ENCODE measurements at places on chromosomes 1 and 21.

DNA sequence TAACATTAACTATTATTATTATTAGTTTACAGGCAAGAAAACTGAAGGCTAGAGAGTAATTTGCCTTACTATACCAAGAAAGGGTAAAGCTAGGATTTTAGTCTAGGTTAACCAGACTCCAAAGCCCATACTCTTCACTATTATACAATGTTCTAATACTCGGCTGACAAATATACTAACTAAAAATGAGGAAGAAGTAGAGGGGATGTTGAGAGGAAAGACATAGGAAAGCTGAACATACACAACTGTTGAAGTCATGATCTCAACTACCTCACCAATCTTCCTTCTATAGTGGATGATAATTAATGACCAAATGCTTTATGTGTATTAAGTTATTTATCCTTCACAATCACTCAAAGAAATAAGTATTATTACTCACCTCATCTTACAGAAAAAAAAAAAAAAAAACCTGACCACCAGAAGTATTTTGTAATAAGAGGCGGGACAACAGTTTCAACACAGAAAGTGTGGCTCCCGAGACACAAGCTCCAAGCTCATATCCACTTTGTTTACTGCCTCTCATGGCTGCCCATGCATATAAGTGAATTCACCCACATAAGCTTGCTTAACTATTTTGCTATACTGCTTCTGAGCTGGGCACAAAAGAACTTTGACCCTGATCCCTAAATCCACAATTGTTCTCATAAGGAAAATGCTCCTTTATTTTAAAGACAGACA is 78.0 kb downstream of the USP1 start:
- DNase-seq, result no peak

DNA sequence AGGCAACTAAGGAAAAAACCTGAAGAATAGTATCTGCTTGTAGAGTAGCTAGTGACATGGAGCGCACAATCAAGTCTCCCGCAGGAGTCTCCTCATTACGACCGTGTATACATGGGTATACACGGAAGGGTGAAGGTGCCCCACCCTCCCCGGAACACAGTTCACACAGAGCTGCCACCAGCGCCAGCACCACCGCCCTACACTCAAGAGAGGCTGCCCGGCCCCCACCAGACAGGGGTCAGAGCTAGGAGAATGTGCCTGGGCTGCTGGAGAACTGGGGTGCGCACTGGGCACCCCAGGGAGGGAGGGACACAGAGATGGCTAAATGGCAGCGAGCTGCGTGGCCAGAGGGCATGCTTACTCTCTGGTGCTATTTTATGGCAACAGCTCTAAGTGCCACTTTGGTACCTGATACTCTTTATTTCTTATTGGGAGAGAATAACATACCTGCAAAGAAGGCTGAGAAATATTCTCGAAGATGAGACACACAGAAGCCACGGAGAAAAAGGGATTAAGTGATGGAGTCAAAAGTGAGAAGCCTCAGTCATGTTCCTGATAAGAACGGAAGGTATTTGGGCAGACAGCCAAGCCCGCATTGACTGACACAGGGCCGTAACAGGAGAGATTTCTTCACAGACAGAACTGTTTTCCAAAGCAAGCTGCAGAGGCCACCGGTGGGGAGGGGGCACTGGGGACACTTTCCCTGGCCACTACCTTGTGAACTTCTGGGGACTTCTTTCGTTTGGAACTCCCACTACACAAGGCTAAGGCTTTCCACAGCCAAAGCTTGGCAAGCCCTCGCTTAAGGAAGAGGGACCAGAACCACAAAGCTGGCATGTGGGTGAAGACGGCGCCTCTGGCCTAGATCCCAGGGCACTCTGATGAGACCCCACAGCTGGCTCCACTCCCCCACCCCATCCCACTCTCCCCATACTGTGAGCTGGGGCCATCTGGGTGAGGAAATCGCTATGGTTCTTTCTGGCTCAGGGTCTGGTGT is 108.0 kb downstream of the PGBD5 start:
- DNase-seq, result peak; percentile 28

DNA sequence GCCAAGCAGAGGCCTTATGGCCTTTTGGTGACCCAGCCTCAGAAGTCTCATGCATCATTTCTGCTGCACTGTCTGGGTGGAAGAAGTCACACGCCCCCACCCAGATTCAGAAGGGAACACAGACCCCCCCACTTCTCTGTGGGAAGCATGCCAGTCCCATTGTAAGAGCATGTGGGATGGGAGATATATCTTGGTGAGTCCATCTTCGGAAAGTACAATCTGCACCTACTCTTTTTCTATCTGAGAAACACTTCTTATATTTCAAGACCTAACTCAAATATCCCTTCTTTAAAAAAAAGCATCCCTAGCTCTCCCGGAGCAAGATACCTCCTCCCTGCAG is 159.6 kb upstream of the FGGY start:
- no peak for DNase-seq

DNA sequence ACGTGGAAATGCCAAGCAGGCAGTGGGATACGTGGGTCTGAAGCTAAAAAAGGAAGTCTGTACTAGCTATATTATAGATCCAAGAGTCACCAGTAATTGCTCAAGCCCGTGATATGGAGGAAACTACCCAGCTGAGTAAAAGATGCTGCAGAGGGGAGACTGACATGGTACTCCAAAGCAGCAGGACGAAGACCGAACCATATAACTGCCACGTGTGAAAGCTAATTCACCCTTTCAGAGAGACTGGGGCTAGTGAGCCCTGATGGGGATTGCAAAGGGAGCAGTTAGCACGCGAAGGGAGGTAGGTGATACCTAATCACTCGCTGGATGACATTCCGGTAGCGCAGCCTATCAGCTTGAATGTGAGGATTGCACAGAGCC is 316 bp downstream of the AP4B1 start:
- DNase-seq, result no peak

DNA sequence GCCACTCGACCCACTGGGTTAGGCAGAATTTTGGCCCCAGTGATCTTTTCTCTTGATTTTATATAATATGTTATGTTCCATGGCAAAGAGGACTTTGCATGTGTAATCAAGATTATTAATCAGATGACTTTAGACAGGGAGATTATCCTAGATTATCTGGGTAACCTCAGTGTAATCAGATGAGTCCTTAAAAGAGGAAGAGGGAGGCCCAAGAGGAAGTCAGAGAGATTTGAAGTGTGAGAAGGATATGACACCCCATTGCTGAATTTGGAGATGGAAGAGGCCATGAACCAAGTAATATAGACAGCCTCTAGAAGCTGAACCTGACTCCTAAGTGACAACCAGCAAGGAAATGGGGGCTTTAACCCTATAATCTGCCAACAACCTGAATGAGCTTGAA is 117.1 kb upstream of the CSF3R start:
- DNase-seq, result no peak

- no peak for DNase-seq
Measured at GRCh38 chr1:232883992-232884661, 66.3 kb upstream of the NTPCR start.

GRCh38 chr21:34570313-34570712 is 44.6 kb downstream of the RCAN1 start:
- DNase-seq, result no peak

DNA sequence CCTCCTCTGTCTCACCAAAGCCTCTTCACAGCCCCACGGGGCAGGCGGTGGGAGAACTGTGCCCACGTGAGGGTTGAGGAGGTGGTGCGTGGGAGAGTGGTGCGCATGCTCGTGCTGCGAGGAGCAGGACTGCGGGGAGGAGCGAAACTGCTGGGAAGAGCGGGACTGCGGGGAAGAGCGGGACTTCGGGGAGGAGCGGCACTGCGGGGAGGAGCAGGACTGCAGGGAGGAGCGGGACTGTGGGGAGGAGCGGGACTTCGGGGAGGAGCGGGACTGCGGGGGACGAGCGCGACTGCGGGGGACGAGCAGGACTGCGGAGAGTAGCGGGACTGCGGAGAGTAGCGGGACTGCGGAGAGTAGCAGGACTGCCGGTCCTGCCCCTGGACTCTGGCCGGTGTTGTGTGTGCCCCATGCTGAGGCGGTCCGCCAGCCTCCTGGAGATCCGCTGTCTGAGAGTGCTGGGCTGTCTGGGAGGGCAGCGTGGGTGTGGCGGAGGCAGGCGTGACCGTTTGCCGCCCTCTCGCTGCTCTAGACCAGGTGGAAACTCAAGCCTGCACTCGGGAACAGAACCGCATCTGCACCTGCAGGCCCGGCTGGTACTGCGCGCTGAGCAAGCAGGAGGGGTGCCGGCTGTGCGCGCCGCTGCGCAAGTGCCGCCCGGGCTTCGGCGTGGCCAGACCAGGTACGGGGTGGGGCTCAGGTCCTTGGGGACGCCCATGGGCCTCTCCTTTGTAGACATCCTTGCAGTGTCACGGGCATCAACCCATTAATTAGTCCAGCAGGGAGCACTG is 24.6 kb downstream of the TNFRSF1B start:
- DNase-seq, result no peak

DNA sequence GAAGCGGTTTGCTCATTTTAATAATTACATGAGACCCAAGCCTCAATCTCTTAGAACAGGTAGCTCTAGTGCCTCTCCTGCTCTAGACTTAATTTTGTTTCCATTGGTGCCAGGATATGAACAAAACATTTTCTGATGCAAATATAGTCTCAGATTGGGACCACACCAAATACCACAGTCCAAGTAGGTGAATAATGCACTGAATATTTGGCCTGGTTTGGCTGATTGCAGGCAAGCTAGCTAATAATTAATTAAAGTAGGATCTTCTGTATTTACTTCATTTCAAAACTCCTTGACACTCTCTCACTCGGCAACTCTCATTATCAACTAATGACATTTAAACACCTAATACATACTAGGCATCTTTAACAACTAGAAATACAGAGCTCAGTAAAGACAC is 219.6 kb downstream of the LTN1 start:
- DNase-seq, result no peak

- DNase-seq, result no peak
Measured at GRCh38 chr1:227794817-227795192, 20.7 kb upstream of the PRSS38 start.

DNA sequence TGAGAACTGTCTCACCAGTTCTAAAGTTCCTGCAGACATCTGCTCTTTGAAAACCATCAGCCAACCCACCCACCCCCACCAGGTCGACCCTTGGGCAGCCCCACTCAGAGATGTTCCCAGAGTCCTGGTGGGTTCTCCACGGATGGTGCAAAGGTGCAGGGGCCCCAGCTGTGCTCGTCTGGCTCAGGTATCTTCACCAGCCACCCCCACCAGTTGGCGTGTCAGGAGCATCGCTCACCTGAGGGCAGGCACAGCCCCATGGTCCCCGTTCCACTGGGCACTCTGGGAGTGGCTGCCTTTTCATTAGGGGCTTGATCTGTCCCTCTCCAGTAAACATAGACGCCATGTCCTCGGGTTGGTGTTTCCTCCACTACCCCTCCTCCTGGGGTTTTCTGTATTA is 70.5 kb downstream of the UMODL1 start:
- no peak for DNase-seq
